Naive thymus-derived CD4-positive, alpha-beta T cell (primary cell): ENCODE measurements at places on chromosomes 3 and 15. TPM values are rescaled to one million over a fixed set of nuclear protein-coding genes. Genes with fewer than 3 reads are reported as not detected.

DNA sequence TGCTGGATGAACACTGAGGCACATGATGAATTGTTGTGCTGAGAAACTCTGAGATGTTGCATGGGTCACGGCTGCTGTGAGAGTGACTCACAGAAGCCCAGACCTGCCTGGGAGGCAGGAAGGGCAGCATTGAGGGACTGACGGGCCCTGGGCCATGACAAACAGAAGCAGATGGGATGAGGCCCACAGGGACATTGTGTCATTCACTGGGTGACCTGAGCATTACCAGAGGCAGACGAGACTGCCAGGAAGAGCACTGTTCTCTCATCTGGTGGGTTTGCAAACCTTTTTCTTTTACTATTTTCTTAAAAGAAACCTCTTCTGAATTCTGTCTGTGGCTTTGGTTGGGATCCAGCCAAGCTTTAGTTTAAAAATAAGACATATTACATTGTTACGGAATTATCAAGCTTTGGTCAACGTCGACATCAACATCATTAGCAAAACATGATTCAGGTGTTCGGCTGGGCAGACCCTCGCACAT lies 67.8 kb downstream of the BDH1 start:
- H3K27me3 ChIP-seq = no peaks in the 10 kb centered on the region
- H3K4me1 ChIP-seq = no peaks in the 10 kb centered on the region
- H3K36me3 ChIP-seq = no peaks in the 10 kb centered on the region
- no peak overlapping the region for H3K27ac ChIP-seq
- H3K4me3 ChIP-seq = no peak overlapping the region
- DNase-seq = no peak

- no peaks in the 10 kb centered on the region for H3K27me3 ChIP-seq
- H3K27ac ChIP-seq = no peak overlapping the region
- H3K4me1 ChIP-seq = peaks cover 10% of the 10 kb centered on the region
- no peak overlapping the region for H3K4me3 ChIP-seq
- DNase-seq = no peak
- peaks cover 52% of the 10 kb centered on the region for H3K36me3 ChIP-seq
Measured at GRCh38 chr15:92930054-92930621, 30.0 kb downstream of the CHD2 start.

SLC2A2 gene
- total RNA-seq = not detected

ZPLD1 gene
- total RNA-seq = not detected

XCR1 gene
- 0.05 TPM in 1 of 2 replicates, not detected in the other for total RNA-seq

SLC35G2 gene
- total RNA-seq = not detected

ALDH1L1 gene
- total RNA-seq = not detected in 2 replicates

DNA sequence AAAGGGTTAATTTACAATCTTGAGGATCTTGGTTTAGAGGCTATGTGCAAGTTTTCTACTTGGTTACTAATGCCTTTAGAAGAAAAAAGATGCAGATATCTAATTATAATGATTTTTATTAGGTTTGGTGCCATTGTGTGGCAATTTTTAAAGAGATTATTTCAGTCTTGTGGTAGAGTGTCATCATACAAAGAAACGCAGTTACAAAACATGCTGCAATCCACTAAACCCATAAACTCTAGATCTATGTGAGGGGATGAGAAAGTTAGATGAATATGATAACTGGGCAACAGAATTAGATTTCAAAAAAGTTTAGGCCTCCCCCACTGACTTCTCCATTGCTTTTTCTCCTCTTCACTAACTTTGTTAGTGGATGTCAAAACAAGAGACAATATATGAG lies 106.0 kb downstream of the ARPP21 start:
- H3K27me3 ChIP-seq = no peaks in the 10 kb centered on the region
- DNase-seq = no peak
- H3K27ac ChIP-seq = no peak overlapping the region
- no peaks in the 10 kb centered on the region for H3K4me1 ChIP-seq
- H3K4me3 ChIP-seq = no peak overlapping the region
- no peaks in the 10 kb centered on the region for H3K36me3 ChIP-seq

- no peaks in the 10 kb centered on the region for H3K36me3 ChIP-seq
- H3K27me3 ChIP-seq = no peaks in the 10 kb centered on the region
- no peak for DNase-seq
- H3K4me3 ChIP-seq = no peak overlapping the region
Measured at GRCh38 chr3:115409596-115409995, 213.7 kb upstream of the GAP43 start.

- no peak for DNase-seq
- no peaks in the 10 kb centered on the region for H3K27me3 ChIP-seq
- no peaks in the 10 kb centered on the region for H3K36me3 ChIP-seq
- no peak overlapping the region for H3K27ac ChIP-seq
- no peak overlapping the region for H3K4me3 ChIP-seq
Measured at GRCh38 chr3:125556314-125556713, 36.3 kb upstream of the SNX4 start.

DNA sequence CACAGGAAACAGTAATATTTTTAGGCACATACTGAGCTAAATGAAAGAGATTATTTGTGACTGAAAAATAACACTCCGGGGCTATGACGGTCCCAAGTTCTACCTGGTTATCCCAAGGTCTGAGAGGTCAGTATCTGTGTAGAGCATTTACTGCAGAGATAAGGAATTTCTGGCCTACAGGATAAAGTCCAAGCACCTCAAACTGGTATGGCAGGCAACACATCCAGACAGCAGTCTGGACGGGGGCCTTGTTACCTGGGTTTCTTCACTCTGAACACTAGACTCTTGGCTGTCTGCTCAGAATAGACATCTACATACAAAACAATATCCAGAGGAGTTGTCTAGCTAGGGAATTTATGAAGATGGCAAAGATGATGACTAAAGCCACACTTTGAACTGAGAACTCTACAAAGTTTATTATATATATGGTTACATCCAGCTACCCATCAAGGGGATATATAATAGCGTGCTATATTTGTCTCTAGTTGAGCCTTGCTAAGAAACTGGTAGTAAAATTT lies 42.0 kb upstream of the CLRN1 start:
- H3K36me3 ChIP-seq = no peaks in the 10 kb centered on the region
- no peak overlapping the region for H3K4me3 ChIP-seq
- no peak for DNase-seq

DNA sequence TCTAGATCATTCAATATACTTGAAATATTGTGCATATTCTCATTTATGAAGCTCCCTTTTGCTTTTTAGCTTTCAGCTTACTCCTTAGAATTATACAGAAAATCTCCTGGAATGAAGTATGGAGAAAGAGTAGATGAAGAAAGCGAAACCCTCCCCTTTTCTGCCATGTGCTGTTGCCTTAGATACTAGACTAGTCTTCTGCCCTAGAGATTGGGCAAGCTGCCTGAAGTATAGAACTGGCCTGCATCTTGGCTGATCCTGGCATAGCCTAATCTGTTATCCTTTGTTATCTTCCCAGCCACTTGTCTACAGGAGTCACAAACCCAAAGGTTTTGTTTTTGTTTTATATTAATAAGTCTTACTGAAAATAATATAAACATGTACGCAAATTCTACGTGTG lies 138.8 kb downstream of the RBPMS2 start:
- DNase-seq = no peak
- no peak overlapping the region for H3K27ac ChIP-seq
- no peaks in the 10 kb centered on the region for H3K36me3 ChIP-seq
- H3K27me3 ChIP-seq = no peaks in the 10 kb centered on the region

DNA sequence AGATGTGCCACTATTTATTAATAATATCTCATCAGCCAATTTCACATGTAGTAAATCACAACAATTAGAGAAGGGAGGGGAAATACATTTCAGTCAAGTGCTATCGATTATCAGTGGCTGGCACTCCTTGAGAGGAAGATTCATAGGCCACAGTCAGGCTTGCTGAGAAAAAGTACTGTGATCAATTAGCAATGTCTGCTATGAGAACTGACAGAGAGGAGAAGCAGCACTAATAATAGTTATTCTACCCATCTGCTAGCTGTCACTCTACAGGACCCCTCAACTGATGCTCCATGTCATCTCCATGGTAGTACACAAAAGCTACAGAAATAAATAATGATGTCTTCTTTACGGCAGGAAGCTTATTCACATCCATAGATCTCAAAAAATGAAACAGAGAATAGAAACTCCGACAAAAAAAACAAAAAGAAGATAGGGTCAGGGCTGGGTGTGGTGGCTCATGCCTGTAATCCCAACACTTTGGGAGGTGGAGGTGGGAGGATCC lies 351.3 kb downstream of the FOXP1 start:
- H3K4me1 ChIP-seq = peaks cover 14% of the 10 kb centered on the region
- H3K27me3 ChIP-seq = no peaks in the 10 kb centered on the region
- H3K4me3 ChIP-seq = no peak overlapping the region
- DNase-seq = no peak
- H3K36me3 ChIP-seq = no peaks in the 10 kb centered on the region

AP3B2 gene
- total RNA-seq = 0.81 TPM

DNA sequence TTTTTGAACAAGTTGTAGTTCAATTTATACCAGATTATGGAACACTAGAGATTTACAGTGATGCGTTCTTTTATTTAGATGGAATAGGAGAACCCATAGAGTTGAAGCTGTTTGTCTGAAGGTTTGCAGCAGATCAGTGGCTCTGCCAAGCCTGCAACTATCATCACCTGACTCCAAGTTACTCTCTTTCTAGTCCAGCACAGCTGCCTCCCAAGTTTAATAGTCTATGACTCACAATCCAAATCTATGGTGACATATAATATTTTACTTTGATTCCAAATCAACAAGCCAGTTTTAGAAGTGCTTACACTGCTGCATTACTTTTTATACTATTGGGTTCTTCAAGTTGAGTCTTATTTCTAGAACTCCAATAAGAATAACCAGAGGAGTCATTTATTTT lies 400.4 kb downstream of the LPP start:
- no peak overlapping the region for H3K4me3 ChIP-seq
- no peaks in the 10 kb centered on the region for H3K36me3 ChIP-seq
- H3K4me1 ChIP-seq = no peaks in the 10 kb centered on the region
- H3K27ac ChIP-seq = no peak overlapping the region

THAP10 gene
- not detected in 2 replicates for total RNA-seq

- no peak overlapping the region for H3K4me3 ChIP-seq
- H3K27me3 ChIP-seq = no peaks in the 10 kb centered on the region
- DNase-seq = no peak
- H3K27ac ChIP-seq = no peak overlapping the region
- no peaks in the 10 kb centered on the region for H3K36me3 ChIP-seq
- H3K4me1 ChIP-seq = no peaks in the 10 kb centered on the region
Measured at GRCh38 chr3:166554023-166554422, 716.8 kb upstream of the BCHE start.

- peak overlapping the region; percentile 58 for H3K4me3 ChIP-seq
- no peaks in the 10 kb centered on the region for H3K36me3 ChIP-seq
- H3K27ac ChIP-seq = no peak overlapping the region
- no peak for DNase-seq
- peaks cover 7% of the 10 kb centered on the region for H3K4me1 ChIP-seq
Measured at GRCh38 chr3:185363662-185364203, 797 bp downstream of the MAP3K13 start.

NMNAT3 gene
- 3.3 TPM for total RNA-seq

P2RY1 gene
- 0.92 and 0.94 TPM in 2 replicates for total RNA-seq

CFAP161 gene
- not detected for total RNA-seq

ATP13A5 gene
- not detected for total RNA-seq

DNA sequence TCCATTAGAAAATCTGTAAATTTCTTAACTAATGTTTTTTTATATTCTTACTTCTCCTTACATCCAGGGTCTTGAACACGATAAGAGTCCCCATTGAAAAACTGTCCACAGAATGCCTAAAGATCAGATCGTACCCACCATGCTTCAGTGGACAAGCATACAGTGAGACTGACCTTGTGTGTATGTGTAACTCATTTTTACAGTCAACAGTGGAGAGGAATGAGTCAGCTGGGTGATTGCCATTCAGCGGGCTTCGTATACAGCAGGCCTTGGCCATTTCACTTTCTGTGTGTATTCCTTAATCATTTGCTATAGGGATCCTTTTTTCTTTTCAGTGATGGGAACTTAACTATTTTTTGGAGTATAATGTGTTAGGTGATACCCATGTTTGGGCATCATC lies 10.6 kb downstream of the PARP14 start:
- no peak overlapping the region for H3K4me3 ChIP-seq
- peaks cover 15% of the 10 kb centered on the region for H3K36me3 ChIP-seq
- no peak overlapping the region for H3K27ac ChIP-seq
- DNase-seq = no peak
- H3K27me3 ChIP-seq = no peaks in the 10 kb centered on the region

EXD1 gene
- total RNA-seq = not detected in 2 replicates

LINGO1 gene
- total RNA-seq = not detected

CLRN1 gene
- total RNA-seq = not detected

DNA sequence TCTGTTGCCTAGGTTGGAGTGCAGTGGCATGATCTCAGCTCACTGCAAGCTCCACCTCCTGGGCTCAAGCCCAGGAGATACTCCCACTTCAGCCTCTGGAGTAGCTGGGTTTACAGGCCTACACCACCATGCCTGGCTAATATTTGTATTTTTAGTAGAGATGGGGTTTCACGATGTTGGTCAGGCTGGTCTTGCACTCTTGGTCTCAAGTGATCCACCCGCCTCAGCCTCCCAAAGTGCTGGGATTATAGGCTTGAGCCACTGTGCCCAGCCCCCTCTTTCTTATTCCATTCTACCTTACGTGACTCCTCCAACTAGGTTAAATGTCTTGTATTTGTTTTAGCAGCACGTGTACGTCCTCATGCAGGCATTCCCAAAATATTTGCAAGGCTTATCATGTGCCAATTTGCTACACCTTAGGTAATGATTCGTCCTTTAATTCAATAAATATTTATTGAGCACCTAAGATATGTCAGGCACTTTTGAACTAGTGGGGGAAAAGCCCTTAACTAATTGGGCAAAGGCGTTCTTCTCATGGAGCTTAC lies 14.9 kb upstream of the MAGI1 start:
- H3K4me1 ChIP-seq = no peaks in the 10 kb centered on the region
- H3K27me3 ChIP-seq = no peaks in the 10 kb centered on the region
- H3K27ac ChIP-seq = no peak overlapping the region
- no peak overlapping the region for H3K4me3 ChIP-seq
- H3K36me3 ChIP-seq = no peaks in the 10 kb centered on the region

- H3K4me3 ChIP-seq = no peak overlapping the region
- H3K36me3 ChIP-seq = peaks cover 40% of the 10 kb centered on the region
- H3K27ac ChIP-seq = no peak overlapping the region
- H3K4me1 ChIP-seq = no peaks in the 10 kb centered on the region
Measured at GRCh38 chr3:138542977-138543376, 51.1 kb downstream of the CEP70 start.

- H3K27me3 ChIP-seq = no peaks in the 10 kb centered on the region
- DNase-seq = no peak
- no peaks in the 10 kb centered on the region for H3K4me1 ChIP-seq
- H3K4me3 ChIP-seq = no peak overlapping the region
- no peaks in the 10 kb centered on the region for H3K36me3 ChIP-seq
- no peak overlapping the region for H3K27ac ChIP-seq
Measured at GRCh38 chr3:172464306-172464705, 16.1 kb upstream of the GHSR start.

DPP8 gene
- total RNA-seq = 40.8 and 46.9 TPM in 2 replicates

ECE2 gene
- not detected for total RNA-seq

OR5AC2 gene
- not detected in 2 replicates for total RNA-seq

- no peaks in the 10 kb centered on the region for H3K4me1 ChIP-seq
- H3K36me3 ChIP-seq = peaks cover 28% of the 10 kb centered on the region
- H3K4me3 ChIP-seq = no peak overlapping the region
- no peak for DNase-seq
Measured at GRCh38 chr3:120773932-120774331, 31.4 kb downstream of the GTF2E1 start.
